ENCODE measurements at places on chromosomes 12 and 14.
A peak's percentile ranks its signal among the peaks of the same experiment; 100 is the strongest.

DNA sequence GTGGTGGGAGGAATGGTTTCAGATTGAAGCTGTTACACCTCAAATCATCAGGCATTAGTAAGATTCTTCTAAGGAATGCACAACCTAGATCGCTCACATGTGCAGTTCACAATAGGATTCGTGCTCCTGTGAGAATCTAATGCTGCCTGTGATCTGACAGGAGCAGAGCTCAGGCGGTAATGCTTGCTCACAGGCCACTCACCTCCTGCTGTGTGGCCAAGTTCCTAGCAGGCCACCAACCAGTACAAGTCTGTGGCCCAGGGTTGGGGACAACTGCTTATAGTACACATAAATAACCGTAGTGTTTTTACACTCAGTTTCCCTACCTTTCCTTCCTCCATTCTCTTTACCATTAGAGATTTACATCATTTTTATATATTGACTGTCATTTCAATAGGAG, 121.4 kb downstream of the SLCO1B3 start:
- no peak for DNase-seq

GRCh38 chr12:111607239-111607638, 8.1 kb upstream of the ATXN2 start:
- no peak for DNase-seq

DNA sequence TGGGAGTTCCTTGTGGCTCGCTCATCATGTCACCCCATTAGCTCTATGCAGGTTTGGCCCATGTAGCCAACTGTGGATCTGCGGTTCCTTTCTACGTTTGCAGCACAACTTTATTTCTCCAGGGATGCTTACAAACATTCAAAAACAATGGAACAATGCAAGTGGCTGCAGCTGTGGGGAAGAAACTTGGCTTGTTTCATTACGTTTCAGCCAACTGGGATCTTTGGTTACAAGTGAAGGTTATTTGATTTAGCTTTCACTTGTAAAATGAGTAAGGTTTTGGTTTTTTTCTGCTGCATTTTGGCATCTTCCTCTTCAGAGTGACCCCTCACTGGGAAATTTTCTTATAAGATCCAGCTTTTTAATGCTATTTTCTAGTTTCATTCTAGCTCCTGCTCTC, 105.9 kb downstream of the PLXNC1 start:
- no peak for DNase-seq

- DNase-seq = no peak
These were observed 118.9 kb downstream of the NPAS3 start for GRCh38 chr14:33057585-33057984.

- DNase-seq = no peak
These were observed 870 bp upstream of the TBPL2 start for GRCh38 chr14:55441286-55441685.

GRCh38 chr12:21962236-21962635, 21.0 kb upstream of the ABCC9 start:
- no peak for DNase-seq

DNA sequence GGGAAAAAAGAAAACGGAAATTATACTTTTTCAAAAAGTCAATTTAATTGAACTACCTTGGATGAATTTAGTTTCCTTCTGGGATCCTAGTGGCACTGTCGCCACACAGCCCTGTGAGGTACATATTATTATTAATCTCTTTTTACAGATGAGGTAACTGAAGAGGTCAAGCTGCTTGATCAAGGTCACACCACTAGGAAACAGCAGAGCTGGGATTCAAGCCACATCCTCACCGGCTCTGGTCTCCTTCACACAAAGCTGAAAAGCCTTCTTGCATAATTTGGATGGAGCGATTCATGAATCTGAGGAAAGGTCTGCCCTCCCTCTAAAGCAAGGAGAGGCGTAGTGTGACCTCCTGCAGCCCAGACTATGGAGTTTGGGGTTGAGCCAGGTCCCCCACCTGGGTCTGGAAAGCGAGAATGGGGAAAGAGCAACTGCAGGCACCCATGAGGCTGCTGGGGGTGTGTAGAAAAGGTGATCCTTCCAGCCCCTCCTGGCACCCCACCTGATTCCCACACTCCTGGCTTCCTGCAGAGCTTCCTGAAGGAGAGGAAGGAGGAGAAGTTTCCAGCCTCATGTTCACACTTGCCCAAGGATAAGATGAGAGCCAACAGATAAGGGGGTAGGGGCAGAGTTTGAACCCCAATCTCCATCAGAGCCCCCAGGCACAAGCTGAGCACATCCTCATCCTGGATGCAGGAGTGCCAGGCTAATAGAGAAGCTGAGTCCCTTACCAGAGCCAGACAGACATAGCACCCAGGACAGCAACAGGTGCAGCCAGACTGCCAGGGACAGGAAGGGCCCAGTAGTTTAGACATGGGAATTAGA, 3.9 kb upstream of the KRT79 start:
- no peak for DNase-seq

- DNase-seq = no peak
These were observed 95.2 kb upstream of the HMGA2 start for GRCh38 chr12:65728848-65729793.

- DNase-seq = no peak
These were observed 4.1 kb downstream of the OTX2 start for GRCh38 chr14:56805992-56806727.

DNA sequence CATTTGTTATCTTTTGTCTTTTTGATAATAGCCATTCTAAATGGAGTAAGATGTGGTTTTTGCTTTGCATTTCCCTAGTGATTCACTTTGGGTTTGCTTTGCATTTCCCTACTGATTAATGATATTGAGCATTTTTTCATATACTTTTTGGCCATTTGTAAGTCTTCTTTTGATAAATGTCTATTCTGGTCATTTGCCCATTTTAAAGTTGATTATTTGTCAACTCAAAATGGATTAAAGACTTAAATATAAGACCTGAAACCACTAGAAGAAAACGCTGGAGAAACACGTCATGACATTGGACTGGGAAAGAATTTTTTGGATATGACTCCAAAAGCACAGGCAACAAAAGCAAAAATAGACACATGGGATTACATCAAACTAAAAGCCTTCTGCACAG, 148.0 kb downstream of the APAF1 start:
- DNase-seq = no peak

DNA sequence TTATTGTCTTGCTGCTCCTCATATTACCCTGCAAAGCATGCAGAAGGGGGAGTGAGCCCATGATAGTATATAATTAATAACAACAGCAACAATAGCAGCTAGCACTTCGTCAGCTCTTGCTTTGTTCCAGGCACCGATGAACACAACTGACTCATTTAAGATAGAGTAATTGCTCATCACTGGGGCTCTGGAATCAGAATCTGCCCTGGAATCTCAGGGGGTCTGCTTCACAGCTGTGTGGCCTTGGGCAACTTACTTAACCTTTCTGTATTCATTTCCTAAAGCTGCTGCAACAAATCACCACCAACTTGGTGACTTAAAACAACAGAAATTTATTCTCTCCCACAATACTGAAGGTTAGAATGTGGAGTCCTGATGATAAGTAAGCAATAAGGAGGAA, 55.0 kb upstream of the PSMC1 start:
- DNase-seq = no peak

DNA sequence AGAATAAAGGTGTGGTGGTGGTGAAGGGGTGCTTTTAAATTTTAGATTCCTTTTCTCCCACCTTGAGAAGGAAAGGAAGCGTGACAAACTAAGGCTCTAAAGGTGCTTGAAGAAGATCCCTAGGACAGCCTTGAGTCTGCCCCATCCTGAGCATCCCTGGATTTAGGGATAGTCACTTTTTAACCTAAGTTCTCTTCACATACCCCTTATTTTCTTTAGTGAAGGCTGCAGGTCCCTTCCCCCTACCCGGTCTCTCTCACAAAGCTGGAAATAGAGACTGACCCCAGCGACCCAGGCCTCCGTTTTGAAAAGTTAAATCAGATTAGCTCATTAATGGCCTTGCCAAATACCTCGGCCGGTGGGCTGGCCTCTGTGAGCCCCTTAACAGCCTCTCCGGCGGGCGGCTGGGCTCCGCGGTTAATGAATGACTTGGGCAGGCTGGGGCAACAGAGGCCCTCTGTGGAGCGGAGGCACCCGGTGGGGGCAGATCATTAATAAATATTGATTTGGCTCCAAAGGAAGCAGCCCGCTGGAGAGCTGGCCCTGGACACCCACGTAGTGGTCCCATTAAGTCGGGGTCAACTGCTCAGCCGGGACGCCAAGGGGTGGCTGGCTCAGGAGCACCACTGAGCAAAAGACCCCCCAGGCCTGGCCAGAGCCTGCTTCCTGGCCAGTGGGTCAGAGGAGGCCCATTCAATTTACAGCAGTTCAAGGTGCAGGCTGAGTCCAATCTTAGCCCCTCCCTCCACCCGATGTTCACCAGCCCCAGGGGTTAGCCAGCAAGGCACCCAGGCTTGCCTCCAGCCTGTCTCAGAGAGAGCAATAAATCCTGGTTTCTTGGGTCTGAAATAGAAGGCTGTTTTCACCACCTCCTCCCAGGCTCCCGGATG, 31.8 kb downstream of the PAH start:
- DNase-seq = no peak

- DNase-seq = peak; percentile 7
These were observed 176.7 kb downstream of the DPF3 start for GRCh38 chr14:72717220-72717619.

- DNase-seq = no peak
These were observed 46.4 kb upstream of the SYT10 start for GRCh38 chr12:33486058-33486457.

- DNase-seq = peak; percentile 21
These were observed 16.3 kb downstream of the DYNC1H1 start for GRCh38 chr14:101980700-101981099.

DNA sequence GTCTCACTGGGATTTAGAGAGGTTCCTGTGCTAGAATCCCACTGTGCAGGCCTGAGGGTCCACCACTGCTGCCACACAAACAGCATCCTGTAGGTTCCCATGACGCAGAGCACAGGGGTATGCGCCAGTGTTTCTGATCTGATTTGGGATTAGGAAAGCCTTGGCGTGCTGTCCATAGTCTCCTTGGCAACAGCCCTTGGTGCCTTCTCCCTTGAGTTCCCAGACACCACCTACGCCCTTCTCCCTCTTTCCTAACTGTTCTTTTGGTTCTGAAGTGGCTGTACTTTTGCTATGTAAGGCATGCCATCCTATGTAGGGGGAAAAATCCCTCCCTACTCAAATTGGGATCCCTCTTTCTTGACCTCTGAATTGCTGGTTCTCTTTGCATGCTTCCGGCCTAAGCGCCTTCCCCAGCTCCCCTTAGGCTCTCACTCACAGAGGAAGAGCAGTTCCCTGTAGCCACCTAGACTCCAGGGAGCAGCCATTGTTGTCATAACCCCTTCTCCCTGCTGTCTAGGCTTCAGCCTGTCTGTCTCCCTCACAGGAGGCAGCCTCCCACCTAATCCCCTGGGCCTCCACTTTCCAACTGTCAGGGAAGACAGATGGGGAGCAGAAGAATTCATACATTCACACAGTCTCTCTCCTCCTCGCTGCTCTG, 14.8 kb upstream of the RIC8B start:
- DNase-seq = no peak

DNA sequence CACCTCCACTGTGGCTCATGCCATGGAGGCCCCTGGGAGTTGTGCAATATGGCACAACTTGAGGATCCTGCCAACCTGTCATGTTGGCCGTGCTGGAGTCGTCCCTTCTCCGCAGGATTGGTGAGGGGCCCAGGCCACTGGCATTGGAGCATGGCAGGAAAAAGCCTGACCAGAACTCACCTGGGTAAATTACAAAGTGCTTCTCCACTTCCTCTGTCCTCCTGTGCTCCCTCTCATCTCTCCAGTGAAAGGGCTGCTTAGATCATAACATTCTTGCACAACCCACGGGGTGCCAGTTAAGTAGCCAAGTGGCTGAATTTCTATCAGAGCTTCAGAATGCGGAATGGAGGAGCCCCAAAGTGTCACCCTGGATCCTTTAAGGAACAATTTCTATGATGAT, 381.0 kb downstream of the DPF3 start:
- DNase-seq = no peak

GRCh38 chr14:66443785-66444184, 42.4 kb upstream of the CCDC196 start:
- DNase-seq = no peak

GRCh38 chr12:129863938-129864337, 39.9 kb downstream of the TMEM132D start:
- DNase-seq = no peak

GRCh38 chr12:19440916-19441315, 1.6 kb downstream of the AEBP2 start:
- DNase-seq = no peak

DNA sequence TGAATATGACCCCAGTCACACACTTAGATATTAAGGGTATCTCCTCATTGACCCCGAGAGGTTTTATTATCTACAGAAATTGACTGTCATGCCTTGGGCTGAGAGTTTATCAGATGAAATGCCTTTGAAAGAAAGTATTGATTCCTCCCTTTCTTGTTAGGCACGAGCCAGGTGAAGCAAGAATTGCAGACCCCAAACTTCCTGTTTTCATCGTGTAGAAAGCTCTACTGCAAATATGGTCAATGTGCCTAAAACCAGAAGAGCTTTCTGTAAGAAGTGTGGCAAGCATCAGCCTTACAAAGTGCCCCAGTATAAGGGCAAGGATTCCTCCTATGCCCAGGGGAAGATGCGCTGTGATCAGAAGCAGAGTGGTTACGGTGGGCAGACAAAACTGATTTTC, 143.9 kb upstream of the FUT8 start:
- peak; percentile 29 for DNase-seq

DNA sequence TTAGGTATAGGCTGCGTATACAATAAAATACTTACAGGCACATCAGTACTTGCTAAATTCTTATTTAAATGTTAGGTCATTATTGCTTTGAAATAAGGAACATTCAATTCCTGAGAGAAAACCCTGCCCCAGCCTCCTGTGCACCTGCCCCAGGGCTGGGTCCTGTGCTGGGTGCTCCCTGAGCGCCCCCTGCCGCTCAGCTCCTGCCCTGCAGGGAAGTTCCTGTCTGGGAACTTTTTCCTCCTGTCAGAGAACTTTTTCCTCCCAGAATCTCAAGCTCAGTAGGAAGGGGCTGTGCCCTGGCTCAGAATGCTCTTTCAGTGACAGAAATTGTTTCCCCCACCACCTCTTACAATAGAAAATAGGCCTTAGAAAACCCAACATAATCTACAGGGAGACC, 751.1 kb downstream of the TMEM121 start:
- peak; percentile 52 for DNase-seq

DNA sequence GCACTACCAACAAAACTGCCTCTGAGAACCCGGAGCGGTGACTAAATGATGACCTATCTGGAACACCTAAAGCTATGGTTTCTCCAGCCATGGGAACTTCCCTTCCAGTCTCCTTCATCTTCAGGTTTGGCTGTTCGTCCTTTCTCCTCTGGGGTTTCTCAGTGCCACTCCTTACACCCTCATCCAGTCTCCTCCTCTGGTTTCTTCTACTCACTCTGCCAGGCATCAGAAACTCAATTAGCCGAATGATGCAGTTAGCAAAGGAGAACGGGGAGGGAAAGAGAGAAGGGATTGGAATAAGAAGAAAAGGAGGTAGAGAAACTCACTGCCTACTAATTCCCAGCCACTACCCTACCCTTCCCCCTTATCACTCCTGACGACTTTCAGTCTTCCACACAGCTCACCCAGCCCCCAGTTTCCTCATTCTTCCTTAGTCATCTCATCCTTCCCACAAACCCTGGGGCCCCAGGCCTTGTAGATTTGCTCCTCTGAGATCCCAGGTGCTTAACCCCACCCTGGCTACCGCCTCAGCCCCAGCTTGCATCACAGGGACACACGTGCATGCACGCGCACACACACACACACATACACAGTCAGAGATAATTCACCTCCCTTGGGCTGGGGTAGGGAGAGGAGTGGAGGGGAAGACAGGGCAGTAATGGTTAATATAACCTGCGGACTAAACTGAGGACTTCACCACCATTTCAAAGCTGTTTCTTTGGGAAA, 13.0 kb downstream of the FGD6 start:
- no peak for DNase-seq
